ENCODE measurements at places on chromosomes 7 and 10.
A peak's percentile ranks its signal among the peaks of the same experiment; 100 is the strongest.

DNA sequence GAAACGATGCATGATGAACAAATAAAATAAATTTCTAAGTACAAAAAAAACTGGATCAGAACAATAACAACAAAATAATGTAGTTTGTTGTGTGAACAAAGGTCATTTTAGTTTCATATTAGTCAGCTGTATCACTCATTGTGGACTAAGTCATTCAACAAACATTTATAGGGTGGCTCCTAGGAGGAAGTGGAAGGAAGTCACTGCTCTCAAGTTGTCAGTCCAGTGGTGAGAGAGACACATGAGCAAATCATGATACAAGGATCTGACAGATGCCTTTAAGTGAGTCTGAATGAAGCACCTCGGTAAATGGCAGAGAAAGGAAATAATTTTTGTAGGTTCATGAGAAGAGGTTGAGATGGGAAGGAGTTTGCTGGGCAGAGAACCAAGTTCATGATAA is 56.8 kb downstream of the EPDR1 start:
- no peak for DNase-seq

DNA sequence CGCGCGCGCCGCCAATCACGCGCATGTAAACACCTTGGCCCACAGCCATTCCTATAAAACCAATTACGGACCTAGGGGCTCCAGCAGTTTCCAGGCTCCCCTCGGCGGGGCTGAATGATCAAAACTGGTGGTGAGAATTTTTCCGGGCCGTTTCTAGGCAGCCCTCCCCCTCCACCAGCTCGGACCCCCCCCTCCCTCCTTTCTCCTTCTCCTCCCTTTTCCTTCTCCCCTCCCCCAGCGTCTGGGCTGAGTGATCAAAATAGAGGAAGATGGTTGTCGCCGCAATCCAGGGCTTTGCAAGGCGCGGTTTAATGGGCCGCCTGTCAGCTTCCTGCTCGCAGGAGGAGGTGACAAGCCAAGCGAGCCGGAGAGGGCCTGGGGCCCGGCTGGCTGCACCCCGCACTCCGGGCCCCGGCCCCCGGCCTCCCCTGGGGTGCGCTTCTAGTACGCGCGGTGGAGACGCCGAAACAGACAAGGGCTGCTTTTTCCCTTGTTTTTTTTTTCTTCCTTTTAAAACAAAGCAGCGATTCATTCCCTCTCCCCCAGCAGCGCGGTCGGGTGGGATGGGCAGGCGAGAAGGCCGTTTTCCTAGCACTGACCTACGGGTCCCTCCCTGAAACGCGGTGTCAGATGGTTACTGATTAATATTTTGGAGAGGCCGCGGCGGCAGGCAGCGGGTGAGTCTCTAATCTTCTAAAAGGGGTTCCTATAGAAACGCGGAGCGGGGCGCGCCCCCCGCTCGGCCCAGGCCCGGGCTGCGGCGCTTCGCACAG is 528 bp upstream of the TNRC18 start:
- peak; percentile 13 for DNase-seq

- DNase-seq = no peak
Measured at GRCh38 chr10:88980247-88980646, 10.4 kb upstream of the FAS start.

- DNase-seq = no peak
Measured at GRCh38 chr7:5470816-5471215, 47.2 kb upstream of the TNRC18 start.

DNA sequence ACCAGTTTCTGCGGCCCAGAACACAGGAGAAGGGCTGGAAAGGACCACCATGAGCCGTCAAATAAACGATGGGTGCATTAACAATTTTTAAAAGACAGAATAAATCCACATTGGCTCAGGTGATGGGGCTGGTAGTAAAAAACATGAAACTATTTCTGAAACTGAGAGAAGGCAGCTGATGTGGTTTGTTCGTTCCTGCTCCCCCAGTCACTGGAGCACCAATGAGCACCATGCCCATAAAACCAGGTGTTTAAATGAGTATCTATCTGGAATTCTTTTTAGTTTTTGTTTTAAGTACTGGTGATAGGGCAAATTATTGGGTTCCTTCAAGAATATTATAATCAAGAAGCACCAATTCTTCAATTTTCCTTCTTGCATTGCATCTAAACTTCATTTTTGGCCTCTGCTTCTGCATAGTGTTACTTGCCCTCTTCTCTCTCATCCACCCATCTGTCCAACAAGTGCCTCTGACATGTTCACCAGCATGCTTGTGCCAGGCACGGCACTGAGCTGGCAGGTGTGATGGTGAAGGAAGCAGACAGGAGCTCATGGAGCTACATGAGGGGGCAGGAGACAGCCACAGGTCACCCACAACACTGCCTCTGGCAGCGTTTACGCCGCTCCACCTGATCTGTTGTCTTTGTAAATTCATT is 65.5 kb downstream of the LARP4B start:
- DNase-seq = no peak

GRCh38 chr7:116851671-116852070 is 10.7 kb upstream of the CAPZA2 start:
- no peak for DNase-seq
